G401 (cell line): ENCODE measurements at places on chromosomes 7 and 10. TPM values are rescaled to one million over a fixed set of nuclear protein-coding genes. Genes with fewer than 3 reads are reported as not detected.
A peak's percentile ranks its signal among the peaks of the same experiment; 100 is the strongest.

The ANKRD61 gene
- 0.54 TPM in 1 of 2 replicates, not detected in the other for total RNA-seq

The URGCP gene
- total RNA-seq = 30.9 and 39.4 TPM in 2 replicates

- no peak for DNase-seq
Observed at GRCh38 chr7:51700593-51701215, 384.1 kb upstream of the COBL start.

The GIMAP6 gene
- not detected in 2 replicates for total RNA-seq

The GRM3 gene
- not detected in 2 replicates for total RNA-seq

DNA sequence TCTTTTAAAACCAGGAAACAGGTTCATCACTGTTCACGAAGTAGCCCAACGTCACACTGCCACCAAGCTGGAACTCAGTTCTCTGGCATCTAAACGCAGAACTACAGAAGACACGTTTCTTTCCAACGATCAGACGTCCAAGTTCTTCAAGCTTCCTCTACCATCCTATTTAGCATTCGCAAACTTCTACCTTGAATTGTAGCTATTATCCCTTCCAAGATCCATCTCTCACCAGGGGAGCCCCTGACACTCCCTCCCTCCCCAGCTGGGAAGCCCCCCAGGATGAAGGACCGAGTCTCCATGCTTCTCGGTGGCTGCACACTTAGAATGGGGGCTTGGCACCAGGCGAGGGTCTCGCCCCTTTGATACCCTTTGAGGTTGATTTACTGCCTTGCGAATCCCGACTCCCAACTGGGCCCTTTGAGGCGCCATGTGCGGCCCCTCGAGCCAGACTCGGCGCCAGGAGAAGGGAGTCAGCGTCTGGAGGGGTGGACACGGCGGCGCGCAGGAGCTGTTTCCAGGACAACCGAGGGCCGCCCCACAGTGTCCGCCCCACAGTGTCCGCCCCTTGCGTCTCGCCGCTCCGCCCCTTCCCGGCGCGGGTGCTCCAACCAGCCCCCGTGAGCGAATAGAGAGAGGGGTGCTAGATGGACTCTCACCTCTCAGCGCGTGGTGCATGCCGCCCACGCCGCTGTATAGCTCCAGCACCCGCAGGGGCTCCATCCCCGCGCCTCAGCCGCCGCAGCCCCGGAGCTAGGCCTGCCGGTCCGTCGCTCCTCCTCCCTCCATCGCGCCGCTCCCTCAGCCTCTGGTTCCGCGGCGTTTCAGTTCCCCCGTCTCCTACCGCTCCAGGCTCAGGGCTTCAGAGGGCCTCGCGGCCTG lies at the start of gene TRDMT1:
TRDMT1 (minus strand) TSS at position 761 of the 882 bp plus-strand sequence; CDS start at position 723, 38 bp downstream.
- peak; percentile 90 for DNase-seq

The MRLN gene
- not detected in 2 replicates for total RNA-seq

- no peak for DNase-seq
Observed at GRCh38 chr10:26451903-26452302, 13.8 kb downstream of the APBB1IP start.

DNA sequence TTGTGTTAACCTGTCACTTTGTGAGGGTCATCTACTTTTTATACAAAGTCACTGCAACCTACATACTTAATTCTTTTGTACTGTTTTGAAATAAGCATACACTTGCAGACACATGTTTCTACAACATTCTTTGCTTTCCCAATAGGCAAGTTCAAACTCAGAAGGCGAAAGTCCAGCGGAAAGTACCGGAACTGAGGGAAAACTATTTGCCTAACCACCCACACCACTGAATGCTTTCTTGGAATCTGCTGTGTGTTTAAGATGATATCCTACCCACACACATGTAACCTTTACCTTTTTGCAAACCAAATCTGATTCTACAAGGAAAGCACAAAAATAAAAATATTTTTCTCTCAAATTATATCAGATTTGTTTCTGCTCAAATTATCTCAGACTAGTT lies 139.4 kb upstream of the AGR3 start:
- DNase-seq = no peak

DNA sequence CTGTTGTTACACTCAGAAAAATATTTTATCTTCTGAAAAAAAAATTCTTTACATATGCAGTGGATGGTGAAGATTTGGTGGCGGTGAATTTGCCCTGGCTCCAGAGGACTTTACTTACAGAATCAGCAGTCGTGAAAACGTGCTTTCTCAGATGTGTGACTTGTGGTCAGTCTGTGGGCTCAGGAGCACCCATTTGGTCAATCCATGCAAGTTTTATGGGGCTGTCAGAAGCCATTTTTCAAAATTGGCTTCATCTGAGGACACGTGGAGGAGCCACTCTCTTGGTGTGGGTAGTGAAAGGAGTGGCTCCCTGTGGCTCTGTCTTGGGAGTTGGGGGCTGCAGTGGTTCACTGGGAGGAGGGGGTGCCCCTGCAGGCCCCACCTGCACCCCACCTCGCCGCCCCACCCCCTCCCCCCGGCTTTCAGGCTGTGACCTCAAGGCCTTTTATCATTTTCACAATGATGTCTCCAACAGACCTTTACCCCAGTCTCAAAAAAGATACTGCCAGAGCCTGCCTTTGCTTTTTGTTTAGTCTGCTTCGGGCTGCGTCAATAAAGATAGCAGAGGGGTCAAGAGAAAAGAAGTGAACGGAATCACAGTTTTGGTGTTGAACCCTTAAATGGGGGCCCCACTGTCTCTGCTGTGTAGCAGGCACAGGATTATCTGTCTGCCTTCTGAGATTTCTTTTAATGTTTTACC lies 137.4 kb downstream of the MGMT start:
- DNase-seq = no peak

GRCh38 chr10:90318659-90319058 lies 539.2 kb downstream of the HTR7 start:
- DNase-seq = no peak

- no peak for DNase-seq
Observed at GRCh38 chr10:13195016-13195415, 33.7 kb downstream of the MCM10 start.

DNA sequence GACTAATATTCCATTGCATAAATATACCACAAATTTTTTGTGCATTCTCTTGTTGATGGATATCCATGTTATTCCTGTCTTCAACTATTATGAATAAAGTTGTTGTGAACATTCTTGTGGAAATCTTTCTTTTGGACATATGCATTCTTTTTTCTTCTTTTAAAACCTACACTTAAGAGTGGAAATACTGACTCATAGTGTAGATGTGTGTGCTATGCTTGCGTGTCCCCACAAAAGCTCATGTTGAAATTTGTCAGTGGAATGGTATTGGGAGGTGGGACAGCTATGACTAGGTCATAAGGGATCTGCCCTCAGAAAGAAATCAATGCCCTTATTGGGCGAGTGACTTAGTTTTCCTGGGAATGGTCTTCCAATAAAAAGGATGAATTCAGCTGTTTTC lies 203.6 kb upstream of the PRSS58 start:
- no peak for DNase-seq

The CYP3A4 gene
- not detected in 2 replicates for total RNA-seq

GRCh38 chr7:48551652-48552051 lies 372.7 kb upstream of the CDC14C start:
- no peak for DNase-seq

- DNase-seq = no peak
Observed at GRCh38 chr10:112838784-112839481, 111.1 kb upstream of the TCF7L2 start.

DNA sequence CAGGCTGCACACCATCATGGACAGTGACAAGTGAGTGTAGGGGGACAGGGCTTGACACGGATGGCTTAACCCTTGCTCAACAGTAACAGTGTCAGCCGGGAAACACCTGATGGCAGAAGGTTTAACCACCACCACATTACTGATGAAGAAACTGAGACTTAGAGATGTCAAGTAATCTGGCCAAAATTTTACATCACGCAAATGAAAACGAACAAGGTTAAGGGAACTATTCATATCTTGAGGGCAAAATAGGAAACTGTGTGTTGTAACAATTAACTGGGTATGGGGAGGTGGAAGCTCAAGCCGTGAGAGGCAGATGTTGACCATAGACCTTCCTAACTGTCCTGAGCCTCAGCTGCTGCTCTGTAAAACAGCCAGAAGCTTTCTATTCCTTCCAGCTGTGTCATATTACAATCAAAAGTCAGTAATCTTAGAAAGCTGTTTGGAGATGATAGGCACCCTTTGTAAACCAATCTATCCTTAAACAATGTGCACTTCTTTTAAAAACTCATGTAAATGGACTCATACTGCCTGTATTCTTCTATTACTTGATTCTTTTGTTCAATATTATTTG lies 68.4 kb downstream of the ABCC2 start:
- no peak for DNase-seq

The C7orf57 gene
- total RNA-seq = 0.47 and 0.49 TPM in 2 replicates
